ENCODE measurements at places on chromosomes 4 and X.

DNA sequence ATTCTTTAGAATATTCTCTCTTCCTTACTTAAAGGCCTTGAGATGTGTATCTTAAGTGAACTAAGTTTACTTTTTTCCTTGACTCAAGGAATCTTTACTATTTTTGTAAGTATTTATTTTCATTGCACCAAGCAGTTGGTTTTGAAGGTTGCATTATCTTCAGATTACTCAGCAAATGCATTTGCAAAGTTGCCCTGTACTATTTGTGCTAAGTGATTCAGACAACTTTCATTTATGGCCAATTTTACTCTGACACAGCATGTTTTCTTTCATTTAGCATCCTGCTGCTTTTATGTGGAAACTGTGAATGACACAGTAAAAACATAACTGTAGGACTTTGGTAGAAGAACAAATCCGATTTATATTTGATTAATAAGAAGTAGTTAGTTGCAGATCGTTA, 191.0 kb downstream of the CCSER1 start:
- DNase-seq: peak; percentile 75

- DNase-seq: no peak
These were observed 421.8 kb downstream of the MAPK10 start for GRCh38 chr4:85938062-85938461.

DNA sequence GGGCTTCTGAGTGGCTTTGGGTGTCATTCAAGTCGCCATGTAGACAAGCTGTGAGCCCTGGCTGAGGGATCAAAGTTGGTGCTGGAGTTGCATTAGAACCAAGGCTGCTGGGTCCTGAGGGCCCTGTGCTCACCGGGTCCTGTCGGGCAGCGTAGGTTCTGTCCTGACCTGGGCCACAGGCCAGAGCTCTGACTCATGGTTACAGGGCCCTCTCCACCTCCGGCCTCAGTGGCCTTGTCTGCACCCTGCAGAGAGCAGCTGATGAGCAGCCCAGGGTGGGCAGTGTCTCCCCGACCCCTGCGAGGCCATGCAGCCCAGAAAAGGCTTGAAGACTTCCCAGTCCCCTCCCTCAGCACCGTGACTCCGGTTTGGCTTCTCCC, 22.5 kb downstream of the ATP2B3 start:
- no peak for DNase-seq

DNA sequence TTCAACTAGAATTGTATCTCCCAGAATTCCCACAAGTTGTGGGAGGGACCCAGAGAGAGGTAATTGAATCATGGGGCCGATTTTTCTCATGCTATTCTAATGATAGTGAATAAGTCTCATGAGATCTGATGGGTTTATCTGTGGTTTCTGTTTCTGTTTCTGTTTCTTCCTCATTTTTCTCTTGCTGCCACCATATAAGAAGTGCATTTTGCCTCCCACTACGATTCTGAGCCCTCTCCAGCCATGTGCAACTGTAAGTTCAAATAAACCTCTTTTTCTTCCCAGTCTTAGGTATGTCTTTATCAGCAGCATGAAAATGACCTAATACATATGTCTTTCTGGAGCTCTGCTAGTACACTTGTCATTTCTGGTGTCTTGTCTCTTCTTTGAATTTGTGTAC, 22.1 kb upstream of the OR13H1 start:
- DNase-seq: no peak
